ENCODE measurements at places on chromosomes 5 and 9.

- DNase-seq = no peak
Measured at GRCh38 chr9:22970434-22970975, 523.9 kb downstream of the DMRTA1 start.

DNA sequence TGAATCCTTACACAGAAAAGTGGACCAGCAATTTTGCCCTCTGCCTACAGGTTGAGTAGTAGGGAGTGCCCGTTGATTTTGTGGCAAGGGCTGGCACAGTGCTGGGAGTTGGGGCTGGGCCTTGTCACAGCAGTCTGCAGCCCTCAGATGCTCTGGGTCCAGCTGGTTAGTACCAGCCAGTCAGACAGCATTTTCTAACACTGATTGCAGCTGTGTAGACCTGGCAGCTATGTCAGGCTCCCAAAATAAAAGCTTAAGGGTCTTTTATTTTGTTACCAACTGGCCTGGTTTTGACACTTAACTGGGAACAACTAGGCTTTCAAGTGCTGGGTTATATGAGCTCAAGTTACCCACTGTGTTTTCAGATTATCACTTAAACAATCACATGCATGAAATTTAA is 57.7 kb downstream of the MAT2B start:
- DNase-seq = no peak

- no peak for DNase-seq
Measured at GRCh38 chr9:127534931-127535330, 77.1 kb upstream of the STXBP1 start.

DNA sequence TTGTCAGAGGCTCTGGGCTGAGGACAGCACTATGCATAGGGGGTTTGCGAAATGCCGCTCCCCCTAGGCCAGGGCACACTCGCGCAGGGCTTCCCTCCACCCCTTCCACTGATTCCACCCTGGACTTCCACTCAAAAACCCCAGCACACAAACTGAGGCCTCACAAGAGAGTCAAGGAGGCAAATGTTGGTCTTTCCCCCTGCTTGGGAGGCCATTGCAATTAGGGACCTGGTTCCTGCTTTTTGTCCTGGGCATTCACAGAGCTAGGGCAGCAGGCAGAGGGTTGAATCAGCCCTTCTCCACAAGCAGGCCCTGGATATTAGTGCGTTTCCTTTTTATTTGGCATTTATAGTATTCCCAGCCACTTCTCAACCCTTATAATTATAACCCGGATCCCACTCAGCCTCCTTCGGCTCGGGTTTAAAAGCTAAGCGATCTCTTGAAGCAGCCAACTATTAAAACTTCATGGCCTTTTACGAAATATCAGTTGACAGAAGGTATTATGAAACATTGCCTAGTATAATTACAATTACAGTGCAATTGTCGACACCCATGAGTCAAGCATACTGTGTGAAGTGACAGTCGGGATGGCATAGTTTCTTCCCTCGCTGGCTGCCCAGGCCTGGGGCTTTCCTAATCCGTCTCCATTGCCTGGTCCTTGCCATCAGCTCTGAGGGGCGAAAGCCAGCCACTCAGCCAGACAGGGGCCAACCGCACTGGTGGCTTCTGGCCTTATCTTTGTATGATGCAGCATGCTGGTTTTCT is 285.5 kb upstream of the MAP3K1 start:
- no peak for DNase-seq
